Kidney (tissue), 22 donors: ENCODE measurements at places on chromosomes 2 and 18. TPM values are rescaled to one million over a fixed set of nuclear protein-coding genes. Genes with fewer than 3 reads are reported as not detected.

- no peaks in the 10 kb centered on the region for H3K27me3 ChIP-seq
- H3K36me3 ChIP-seq = peaks cover 12% of the 10 kb centered on the region
- H3K4me3 ChIP-seq = no peak overlapping the region
- no peak for DNase-seq
Observed at GRCh38 chr18:12819322-12819721, 64.7 kb downstream of the PTPN2 start.

GRCh38 chr2:105517814-105518705 is 119.2 kb upstream of the FHL2 start:
- H3K4me1 ChIP-seq = no peaks in the 10 kb centered on the region
- no peaks in the 10 kb centered on the region for H3K36me3 ChIP-seq
- H3K27ac ChIP-seq = no peak overlapping the region
- no peak overlapping the region for H3K4me3 ChIP-seq

- no peaks in the 10 kb centered on the region for H3K27me3 ChIP-seq
- H3K4me1 ChIP-seq = peaks cover 5% of the 10 kb centered on the region
Observed at GRCh38 chr2:41932241-41933045, 115.4 kb upstream of the PKDCC start.

GRCh38 chr2:234436482-234436837 is 60.4 kb downstream of the ARL4C start:
- H3K27ac ChIP-seq = no peak overlapping the region
- H3K36me3 ChIP-seq = no peaks in the 10 kb centered on the region

- DNase-seq = no peak
- no peaks in the 10 kb centered on the region for H3K36me3 ChIP-seq
- H3K4me1 ChIP-seq = no peaks in the 10 kb centered on the region
- no peaks in the 10 kb centered on the region for H3K27me3 ChIP-seq
Observed at GRCh38 chr2:36885605-36886004, 80.7 kb downstream of the STRN start.

DNA sequence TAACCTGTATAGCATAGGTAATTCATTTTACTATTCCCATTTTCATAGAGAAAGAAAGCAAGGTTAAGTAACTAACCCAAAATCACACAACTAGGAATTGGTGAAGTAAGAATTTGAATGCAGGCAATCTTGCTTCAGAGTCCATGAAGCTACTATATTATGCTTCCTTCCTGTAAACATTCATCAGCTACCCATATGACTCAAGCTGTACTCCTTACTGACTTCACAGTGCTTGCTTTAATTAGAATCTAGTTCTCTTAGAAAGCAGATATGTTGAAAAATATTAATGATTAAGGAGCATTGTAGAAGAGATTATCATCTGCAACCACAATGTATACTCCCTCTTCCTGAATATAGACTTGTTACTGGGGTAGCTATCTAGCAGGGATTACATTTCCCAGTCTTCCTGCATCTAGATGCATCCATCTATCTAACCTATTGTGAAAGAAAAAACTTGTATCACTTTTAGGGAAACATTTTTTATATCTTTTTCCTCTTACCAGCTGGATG is 961.6 kb upstream of the CHAC2 start:
- no peaks in the 10 kb centered on the region for H3K27me3 ChIP-seq
- no peak overlapping the region for H3K4me3 ChIP-seq
- H3K27ac ChIP-seq = no peak overlapping the region
- DNase-seq = no peak
- H3K36me3 ChIP-seq = no peaks in the 10 kb centered on the region

DNA sequence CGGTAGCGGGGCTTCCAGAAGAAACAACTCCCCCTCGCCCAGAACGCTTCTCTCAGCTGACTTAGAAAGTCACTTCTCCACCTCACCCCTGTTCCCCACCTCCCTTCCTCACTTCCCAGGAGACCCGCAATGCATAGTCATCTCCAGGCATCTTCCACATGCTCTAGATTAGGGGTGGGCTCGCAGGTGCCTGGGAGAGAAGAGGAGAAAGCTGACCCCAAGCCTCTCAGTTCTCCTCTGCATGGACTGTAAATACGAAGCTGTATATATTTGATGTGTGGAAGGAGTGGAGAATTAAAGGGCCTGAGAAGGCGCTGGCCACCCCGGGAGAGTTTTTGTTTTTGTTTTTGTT is 1.8 kb downstream of the MAL start:
- H3K27ac ChIP-seq = peak overlapping the region; percentile 79
- H3K36me3 ChIP-seq = peaks cover 3% of the 10 kb centered on the region
- DNase-seq = no peak
- H3K4me3 ChIP-seq = peak overlapping the region; percentile 28

DNA sequence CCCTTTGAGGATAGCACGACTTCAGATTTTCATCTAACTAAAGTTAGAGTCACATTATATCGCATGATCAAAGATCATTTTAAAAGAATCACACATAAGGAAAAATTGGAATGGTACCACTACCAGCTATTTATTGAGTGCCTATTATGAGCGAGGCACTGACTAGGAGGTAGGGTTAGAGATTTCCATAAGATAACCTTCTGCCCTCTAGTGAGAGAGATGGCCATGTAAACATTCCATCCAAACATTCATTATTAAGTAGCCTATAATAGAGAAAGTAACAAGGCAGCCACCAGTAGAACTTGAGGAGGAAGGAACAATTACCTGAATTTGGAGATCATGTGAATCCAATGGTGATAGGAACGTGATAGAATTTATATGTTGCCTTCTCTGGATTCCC is 25.4 kb upstream of the GLS start:
- no peak overlapping the region for H3K27ac ChIP-seq
- H3K4me3 ChIP-seq = no peak overlapping the region
- peaks cover 5% of the 10 kb centered on the region for H3K4me1 ChIP-seq

- no peak overlapping the region for H3K27ac ChIP-seq
- no peaks in the 10 kb centered on the region for H3K27me3 ChIP-seq
- H3K36me3 ChIP-seq = no peaks in the 10 kb centered on the region
Observed at GRCh38 chr2:174608866-174609214, 11.2 kb upstream of the WIPF1 start.

DNA sequence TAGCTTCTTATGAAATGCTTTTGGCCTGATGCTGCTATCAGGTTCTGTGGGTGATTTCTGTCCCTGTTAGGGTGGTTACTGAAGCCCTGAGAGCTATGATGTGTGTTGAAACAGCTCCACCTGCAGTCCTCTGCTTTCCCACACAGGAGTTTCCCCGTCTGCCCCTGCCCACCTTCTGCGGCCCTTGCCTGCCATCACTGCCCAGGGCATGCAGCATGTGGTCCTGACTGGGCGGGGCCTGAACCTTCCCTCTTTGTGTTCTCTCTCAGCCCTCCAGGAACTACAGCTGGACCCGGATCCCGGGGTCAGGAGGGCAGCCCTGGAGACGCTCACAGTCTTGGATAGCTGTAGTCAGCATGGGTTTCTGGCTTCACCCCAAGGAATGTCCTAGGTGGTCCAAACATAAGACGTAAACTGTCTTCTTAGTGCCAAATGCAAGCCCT is 21.4 kb downstream of the HJURP start:
- H3K27ac ChIP-seq = no peak overlapping the region
- H3K4me1 ChIP-seq = no peaks in the 10 kb centered on the region
- DNase-seq = peak; percentile 61
- no peaks in the 10 kb centered on the region for H3K36me3 ChIP-seq
- no peaks in the 10 kb centered on the region for H3K27me3 ChIP-seq

GRCh38 chr2:232330068-232330999 is 48.2 kb upstream of the ALPP start:
- no peaks in the 10 kb centered on the region for H3K27me3 ChIP-seq
- H3K36me3 ChIP-seq = no peaks in the 10 kb centered on the region
- H3K27ac ChIP-seq = no peak overlapping the region

- DNase-seq = peak; percentile 14
- no peaks in the 10 kb centered on the region for H3K4me1 ChIP-seq
- no peak overlapping the region for H3K4me3 ChIP-seq
- no peak overlapping the region for H3K27ac ChIP-seq
Observed at GRCh38 chr2:208033701-208034502, 8.6 kb upstream of the PLEKHM3 start.

- H3K27me3 ChIP-seq = no peaks in the 10 kb centered on the region
- no peak overlapping the region for H3K4me3 ChIP-seq
- H3K36me3 ChIP-seq = no peaks in the 10 kb centered on the region
- no peak for DNase-seq
Observed at GRCh38 chr2:201777043-201777442, 3.7 kb downstream of the ALS2 start.

GYPC gene
- 61.9 TPM for polyA plus RNA-seq

TEKT4 gene
- not detected for polyA plus RNA-seq

COLEC12 gene
- polyA plus RNA-seq = 1.3 TPM

OTOF gene
- not detected for polyA plus RNA-seq

NBAS gene
- polyA plus RNA-seq = 40.8 TPM

CYS1 gene
- polyA plus RNA-seq = 276 TPM

HOXD8 gene
- polyA plus RNA-seq = 122 TPM

OSBPL6 gene
- 1.4 TPM for polyA plus RNA-seq

ANKAR gene
- polyA plus RNA-seq = 3.4 TPM

OR6B2 gene
- polyA plus RNA-seq = not detected
